ENCODE measurements at places on chromosomes 2 and 18. TPM values are rescaled to one million over a fixed set of nuclear protein-coding genes. Genes with fewer than 3 reads are reported as not detected.

Gene L3MBTL4
- total RNA-seq = 0.24 TPM

Gene CNGA3
- not detected for total RNA-seq

Gene CYS1
- total RNA-seq = 0.39 TPM

Gene COL3A1
- 1,834 TPM for total RNA-seq

Gene HRH4
- not detected for total RNA-seq

Gene TMEM163
- total RNA-seq = 0.13 TPM

Measured in epithelial cell of alveolus of lung (primary cell).